NCI-H82 (cell line): ENCODE measurements at places on chromosomes 5 and 9.

DNA sequence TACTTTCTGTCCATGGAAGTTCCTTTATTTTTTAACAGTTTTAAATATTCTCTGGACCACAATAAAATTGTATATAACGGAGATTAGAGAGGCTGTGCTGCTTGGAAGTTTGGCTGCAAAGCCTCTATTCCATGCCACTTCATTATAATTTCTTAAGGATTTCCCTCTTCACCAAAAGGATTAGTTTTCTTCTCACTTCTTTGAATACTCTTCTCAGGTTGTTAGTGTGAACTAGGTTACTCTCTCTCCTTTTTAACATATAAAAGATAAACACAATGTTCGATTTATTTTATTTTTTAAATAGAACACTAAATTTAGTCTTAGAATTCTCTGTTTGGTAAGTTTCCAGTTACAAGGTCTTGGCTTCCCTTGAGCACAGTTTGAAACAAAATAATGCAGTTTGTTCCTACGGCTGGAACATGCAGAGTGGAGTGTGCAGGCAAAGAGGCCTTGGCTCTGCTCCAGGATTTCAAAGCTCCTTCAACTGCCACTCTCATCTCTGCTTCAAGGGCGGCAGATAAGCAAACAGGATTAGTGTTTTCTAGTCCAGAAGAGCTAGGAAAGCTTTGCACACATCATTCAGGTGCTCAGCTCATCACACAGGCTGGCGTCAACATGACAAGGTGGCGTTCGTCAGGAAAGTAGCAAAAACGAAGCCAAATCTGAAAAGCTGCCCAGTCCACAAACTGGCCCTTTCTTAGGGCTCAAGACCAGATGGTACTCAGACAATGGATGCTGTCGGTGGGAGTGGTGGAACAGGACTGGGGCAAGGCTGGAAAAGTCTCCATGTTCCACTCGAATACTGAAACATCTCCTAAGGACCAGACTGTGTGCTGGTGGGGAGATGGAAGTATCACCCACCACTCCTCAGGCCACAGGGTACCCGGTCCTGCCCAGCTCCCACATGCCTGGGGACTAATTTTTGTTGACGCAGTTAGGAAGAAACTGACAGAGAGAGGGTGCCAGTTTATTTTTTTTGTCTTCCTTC, 286.6 kb downstream of the CRB2 start:
- peak; percentile 97 for DNase-seq

DNA sequence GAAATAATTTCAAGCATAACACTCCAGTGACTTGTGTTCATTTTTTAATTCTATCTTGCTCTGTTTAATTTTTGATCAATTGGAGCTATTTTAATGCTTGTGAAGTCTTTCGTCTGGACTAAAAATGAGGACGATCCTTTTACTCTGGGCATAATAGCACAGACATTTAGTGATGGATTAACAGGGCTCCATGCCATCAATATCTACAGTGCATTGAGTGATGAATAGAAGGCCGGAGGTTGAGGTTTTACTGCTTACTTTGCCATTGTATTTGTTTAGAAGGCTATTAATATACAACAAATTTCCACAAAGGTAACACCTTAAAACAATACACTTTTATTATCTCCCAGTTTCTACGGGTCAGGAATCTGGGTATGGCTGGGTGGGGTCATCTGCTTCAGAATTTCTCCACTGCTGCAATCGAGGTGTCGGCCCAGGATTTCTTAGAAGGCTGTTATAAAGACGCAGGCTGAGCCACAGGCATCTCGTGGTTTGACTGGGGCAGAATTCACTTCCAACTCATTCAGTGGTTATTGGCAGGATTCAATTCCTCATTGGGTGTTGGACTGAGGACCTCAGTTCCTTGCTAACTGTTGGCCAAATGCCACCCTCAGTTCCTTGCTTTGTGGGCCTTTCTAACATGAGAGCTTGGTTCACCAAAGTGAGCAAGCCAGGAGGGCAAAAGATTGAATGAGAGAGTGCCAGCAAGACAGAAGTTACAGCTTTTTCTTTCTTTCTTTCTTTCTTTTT, 265.4 kb upstream of the VLDLR start:
- no peak for DNase-seq

GRCh38 chr5:138469540-138470321, 4.5 kb downstream of the EGR1 start:
- DNase-seq = no peak

- DNase-seq = no peak
Measured at GRCh38 chr5:169648725-169649310, 11.7 kb downstream of the DOCK2 start.

DNA sequence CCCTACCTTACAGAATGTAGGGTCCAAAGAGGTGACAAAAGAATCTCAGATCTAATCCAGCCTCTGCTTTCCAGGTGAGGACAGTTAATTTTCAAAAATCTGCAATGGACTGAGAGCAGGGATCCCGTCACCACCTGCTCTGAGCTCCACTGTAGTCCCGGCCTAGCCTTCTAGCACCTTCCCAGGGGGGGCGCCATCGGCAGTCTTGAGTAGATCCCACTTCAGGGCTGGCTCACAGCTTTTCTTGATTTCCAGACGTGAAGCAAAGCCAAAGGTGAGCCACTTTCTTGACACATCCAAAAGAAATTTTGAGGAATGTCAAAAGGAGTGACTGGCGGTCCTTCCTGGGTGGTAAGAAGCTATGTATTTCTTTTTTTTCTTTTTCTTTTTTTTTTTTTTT, 114.1 kb downstream of the SYK start:
- peak; percentile 39 for DNase-seq

- DNase-seq = no peak
Measured at GRCh38 chr9:93967020-93967803, 12.1 kb upstream of the BARX1 start.

GRCh38 chr5:65394087-65394486, 87.6 kb downstream of the ADAMTS6 start:
- DNase-seq = no peak
